Mesendoderm (in vitro differentiated cells): ENCODE measurements at places on chromosomes 6 and 20.
A peak's percentile ranks its signal among the peaks of the same experiment; 100 is the strongest.

GRCh38 chr6:41326092-41326491 is 9.3 kb upstream of the NCR2 start:
- no peak for DNase-seq

GRCh38 chr6:128305228-128305627 is 215.2 kb downstream of the PTPRK start:
- DNase-seq, result no peak

DNA sequence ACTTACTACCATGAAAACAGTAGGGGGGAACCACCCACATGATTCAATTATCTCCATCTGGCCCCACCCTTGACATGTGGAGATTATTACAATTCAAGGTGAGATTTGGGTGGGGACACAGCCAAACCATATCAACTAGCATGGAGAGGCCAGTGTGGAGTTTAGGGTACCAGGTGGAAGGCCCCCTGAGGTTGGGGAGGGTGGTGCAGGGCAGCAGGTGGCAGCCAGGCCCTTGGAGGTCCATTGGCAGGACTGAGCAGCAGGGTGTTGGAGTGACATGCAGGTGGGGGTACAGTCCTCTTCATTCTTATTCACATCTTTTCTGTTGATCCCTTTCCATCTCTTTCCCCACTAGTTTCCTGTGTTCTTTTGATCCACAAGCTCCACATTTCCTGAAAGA is 42.9 kb downstream of the PHACTR3 start:
- no peak for DNase-seq

GRCh38 chr6:38453861-38454260 is 185.9 kb downstream of the BTBD9 start:
- no peak for DNase-seq

DNA sequence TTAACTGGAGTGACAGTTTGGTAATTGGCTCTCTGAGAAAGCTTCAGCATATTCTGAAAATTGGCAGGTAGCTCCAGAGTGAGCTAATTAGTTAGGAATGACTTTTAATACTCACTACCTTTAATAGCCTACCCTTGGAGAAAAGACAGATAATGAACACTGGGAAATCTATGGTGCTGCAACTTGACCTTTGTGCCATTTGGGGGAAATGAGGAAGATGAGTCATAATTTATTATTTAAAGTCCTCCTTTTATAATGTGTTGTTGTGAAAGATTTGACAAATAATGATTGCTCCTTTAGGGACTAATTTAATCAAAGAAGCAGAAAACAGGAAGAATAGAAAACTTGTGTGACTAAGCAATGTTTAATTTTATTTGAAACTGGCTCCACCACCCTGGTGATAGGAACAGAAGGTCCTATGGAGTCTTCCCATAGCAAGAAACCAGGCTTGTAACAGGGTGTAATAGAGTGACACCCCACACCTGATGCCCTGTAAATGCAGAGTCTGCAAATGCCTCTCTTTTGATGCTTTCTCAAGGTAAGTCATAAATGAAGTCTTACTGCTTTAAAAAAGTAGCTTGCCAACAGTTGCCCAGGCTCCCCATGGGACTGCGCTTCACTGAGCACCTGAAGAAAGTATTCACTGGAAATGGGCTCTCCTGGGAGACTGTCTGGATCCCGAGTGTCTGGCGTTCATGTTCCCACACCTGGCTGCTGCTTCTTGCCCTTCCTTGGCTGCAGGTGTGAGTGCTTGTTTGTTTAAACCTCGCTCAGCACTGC is 134.4 kb downstream of the LRRC1 start:
- no peak for DNase-seq

DNA sequence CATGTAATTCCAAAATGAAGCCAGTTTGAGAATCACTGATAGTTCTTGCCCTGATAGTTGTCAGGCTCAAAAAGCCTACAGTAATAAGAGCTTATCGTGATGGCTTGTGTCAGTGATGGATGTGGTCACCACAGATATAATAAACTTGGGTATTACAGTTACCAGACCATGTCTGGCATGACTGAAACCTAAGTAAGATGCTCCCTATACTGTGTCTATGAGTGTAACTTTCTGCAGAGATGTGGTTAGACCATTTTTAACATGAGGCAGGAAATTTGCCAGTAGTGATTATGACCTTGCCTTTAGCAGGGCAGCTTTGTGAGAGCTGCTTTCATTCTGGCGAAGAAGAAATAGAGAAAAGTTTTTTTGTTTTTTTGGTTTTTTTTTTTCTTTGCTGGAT is 90.2 kb downstream of the ANKS1A start:
- DNase-seq, result no peak

DNA sequence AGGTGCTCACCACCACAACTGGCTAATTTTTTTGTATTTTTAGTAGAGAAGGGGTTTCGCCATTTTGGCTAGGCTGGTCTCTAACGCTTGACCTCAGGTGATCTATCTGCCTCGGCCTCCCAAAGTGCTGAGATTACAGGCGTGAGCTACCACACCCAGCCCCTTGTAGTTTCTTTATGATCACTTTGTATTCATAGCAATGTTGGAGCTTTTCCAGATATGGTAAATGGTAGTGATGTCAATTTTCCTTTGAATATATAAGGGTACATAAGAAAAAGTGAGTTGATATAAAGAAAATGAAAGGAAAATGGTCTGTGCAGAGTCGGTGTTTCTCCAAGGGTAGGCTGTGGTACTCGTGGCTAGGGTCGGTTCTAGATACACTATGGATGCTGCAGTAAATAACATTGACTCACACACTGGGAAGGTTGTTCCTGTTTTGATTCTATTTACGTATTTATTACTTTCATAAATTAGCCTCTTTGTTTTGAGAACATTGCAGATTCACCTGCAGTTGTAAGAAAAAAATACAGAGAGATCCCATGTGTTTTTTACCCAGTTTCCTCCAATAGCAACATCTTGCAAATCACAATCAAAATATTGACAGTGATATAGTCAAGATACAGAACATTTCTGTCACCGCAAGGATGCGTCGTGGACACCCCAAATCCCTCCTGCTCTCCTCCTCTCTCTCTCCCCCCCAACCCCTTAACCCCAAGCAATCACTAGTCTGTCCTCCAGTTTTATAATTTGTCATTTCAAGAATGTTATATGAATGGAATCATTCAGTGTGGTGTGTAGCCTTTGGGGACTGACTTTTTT is 2.5 kb downstream of the ZNF831 start:
- DNase-seq, result no peak

- no peak for DNase-seq
Observed at GRCh38 chr6:137910843-137911456, 43.9 kb downstream of the TNFAIP3 start.

- no peak for DNase-seq
Observed at GRCh38 chr6:13302291-13302690, 26.0 kb downstream of the TBC1D7 start.

- no peak for DNase-seq
Observed at GRCh38 chr6:41791305-41791704, 3.8 kb downstream of the TOMM6 start.

GRCh38 chr6:52144196-52145076 is 41.7 kb upstream of the IL17A start:
- no peak for DNase-seq

GRCh38 chr6:8434727-8435092 is 635 bp downstream of the SLC35B3 start:
- no peak for DNase-seq

DNA sequence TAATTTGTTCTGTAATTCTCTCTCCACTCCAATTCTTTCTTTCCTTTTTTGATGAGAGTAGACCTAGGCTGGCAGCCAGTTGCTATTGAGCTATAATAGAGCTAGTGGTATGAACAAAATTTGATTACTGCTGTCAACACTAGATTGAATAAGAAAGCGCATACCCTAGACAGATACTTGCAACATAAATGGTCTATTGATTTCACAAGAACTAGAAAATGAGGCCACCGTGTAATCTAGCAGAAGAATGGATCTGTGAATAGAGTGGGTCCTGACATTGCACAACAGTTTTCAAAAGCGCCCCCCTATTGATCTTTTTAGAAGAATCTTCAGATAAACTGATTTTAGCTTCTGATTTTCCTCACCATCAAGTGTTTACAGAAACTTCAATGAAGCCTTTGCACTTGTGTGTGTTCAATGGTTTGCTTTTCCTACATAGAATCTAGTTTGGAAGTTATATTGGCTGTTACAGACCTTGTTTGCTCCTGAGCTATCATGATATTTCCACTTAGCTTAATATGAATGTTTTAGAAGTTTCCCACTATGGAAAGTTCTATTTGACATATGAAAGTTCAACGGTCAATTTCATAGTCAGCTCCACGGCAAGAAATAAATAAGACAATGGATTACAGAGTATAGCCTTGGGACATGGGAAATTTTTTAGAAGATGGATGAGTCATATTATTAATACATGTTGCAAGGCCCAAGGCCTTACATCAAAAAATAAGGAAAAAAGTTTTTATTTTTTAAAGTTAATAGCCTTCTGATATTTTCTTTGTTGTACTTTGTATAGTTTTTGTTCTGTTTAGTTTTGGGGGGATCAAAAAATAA is 55.6 kb downstream of the UTRN start:
- no peak for DNase-seq

GRCh38 chr6:162541019-162541601 is 186.5 kb downstream of the PRKN start:
- no peak for DNase-seq

- no peak for DNase-seq
Observed at GRCh38 chr6:1306133-1306532, 5.8 kb upstream of the FOXQ1 start.

GRCh38 chr20:2801286-2801728 is 880 bp upstream of the CPXM1 start:
- DNase-seq, result no peak

GRCh38 chr6:150403458-150404246 is 34.8 kb downstream of the IYD start:
- DNase-seq, result no peak

DNA sequence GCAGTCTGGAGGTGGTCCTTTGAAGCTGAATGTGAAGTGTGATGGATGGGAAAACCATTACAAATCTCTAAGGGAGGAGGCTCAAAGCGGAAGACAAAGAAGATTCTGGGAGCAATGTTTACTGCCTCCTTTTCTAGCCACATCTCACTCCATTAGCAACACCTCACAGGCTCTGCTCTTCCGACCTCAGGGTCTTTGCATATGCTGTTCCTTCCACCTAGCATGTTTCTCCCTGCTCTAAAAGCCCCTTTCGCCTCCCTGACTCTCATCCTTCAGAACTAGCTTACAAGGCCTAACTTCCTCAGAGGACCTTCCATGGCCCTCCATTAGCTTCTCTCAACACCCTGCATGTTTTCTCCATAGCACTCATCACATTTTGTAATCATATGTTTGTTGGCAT is 4.6 kb upstream of the TCP11 start:
- no peak for DNase-seq

DNA sequence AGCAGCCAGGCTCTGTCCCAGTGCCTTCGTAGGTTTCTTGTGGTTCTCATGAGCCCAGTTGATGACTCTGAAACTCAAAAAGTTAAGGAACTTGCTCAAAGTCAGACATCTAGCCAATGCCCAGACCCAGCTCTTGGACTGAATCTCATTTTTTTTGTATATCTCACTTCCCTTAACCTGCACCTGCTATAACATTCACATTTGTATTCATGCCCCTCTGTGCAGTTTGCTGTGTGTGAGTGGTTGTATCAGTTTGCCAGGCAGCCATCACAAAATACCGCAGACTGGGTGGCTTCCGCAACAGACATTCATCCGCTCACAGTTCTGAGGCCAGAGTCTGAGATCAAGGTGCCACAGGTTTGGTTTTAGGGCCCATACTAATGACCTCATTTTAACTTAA is 49.9 kb downstream of the IPCEF1 start:
- no peak for DNase-seq

- DNase-seq, result no peak
Observed at GRCh38 chr6:167113047-167113754, 9.7 kb upstream of the CCR6 start.

- no peak for DNase-seq
Observed at GRCh38 chr20:57665589-57665971, 44.2 kb downstream of the PMEPA1 start.

GRCh38 chr6:91291071-91291470 is 704.2 kb upstream of the MAP3K7 start:
- DNase-seq, result no peak

DNA sequence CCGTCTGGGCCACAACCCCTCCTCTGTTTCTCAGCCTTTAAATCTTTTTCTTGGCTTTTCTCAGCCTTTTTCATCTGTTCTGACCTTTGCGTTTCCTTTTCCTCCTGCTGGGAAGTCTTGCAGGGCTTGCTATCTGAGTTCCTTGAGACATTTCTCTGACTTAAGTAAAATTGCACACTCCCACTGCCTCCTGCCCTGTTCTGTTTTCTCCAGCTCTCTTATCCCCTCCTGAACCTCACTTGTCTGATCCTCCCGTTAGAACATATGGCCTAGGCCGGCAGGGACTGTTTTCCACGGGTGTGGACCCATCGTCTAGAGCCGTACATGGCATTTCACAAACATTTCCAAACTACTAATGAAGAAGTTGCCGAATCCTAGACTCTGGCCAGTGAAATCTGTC is 63.0 kb downstream of the ARID1B start:
- DNase-seq, result no peak

DNA sequence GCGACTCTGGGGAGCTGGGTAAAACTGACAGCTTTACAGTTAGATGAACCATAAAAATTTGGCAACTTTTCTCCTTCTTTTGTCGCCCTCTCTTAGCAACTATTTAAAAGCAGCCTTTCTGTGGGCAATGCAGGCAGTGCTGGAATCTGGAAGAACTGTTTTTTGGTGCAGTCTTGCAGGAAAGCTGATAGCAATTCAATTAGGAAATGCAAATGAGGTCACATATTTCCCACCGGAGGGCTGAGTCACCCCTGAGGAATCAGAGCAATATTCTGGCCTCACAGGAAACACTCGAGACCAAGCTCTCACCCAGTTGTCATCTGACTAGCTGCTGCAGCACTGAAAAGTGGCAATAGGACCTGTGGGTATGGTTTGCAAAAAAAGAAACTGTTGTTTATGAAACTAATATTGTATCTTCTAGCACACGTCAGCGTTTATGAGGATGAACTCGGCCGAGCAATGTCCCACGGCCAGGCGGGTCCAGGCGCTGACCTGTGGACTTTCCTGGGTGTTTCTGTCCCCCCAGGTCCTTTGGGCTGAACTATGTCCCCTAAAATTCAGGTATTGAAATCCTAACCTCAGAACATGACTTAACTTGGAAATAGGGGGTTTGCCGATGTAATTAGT is 312.3 kb downstream of the TAF4 start:
- peak; percentile 83 for DNase-seq

DNA sequence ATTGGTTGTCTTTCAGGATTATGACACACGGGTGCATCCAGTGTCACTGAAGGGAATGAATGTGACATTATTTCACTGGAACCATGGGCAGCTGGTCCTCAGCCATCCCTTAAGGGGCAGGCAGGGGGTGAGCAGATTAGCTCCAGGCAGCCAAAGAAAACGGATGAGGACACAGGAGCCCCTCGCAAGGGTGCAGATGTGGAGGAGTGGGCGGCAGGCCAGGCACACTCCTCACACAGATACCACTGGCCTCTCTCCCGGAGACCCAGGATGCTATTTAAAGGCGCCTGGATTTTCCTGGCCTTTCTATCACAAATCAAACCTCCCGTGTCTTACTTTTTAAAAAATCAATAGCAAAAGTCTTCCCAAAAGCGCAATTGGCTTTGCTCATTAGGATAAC is 210.4 kb downstream of the TAF4 start:
- no peak for DNase-seq
